Germinal center (tissue), 1 donor: ENCODE measurements at places on chromosomes 7 and 10.

DNA sequence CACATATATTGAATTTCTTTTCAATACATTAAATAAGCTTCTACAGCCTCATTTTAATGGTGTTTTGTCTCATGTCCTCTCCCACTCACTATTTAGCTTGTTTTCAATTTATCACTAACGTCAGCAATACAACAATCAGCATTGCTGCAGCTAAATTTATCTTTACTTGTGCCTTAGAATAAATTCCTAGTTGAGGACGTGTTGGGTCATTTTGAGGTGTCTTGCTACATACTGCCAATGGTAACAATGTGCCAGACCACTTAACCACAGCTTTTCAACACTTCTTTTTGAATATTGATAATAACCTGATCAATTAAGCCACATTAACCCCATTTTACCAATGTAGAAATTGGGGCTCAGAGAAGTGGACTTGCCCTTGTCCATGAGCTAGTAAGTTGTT, 26.0 kb downstream of the FRMPD2 start:
- DNase-seq, result no peak

- no peak for DNase-seq
These were observed 69.2 kb upstream of the SP4 start for GRCh38 chr7:21358648-21359047.

- no peak for DNase-seq
These were observed 88.0 kb upstream of the INSIG1 start for GRCh38 chr7:155209478-155210319.

DNA sequence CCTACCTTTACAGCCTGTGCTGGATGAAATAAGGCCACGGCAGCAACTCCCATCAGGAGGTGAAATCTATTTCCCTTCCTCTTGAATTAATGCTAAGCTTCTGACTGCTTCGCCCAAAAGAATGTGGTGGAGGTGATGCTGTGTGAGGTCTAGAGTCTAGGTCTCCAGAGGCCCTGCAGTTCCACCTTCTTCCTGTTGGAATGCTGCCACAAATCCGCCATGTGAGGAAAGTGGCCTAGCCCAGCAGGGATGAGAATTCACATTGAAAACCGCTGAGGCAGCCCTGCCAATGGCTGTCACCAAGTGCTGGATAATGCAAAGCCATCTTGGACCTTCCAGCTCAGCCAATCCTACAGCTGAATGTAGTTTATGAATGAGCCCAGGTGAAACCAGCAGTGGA, 28.0 kb downstream of the RHOBTB1 start:
- DNase-seq, result no peak

GRCh38 chr10:27736396-27736795, 9.2 kb downstream of the MKX start:
- DNase-seq, result no peak

GRCh38 chr7:116062666-116063065, 32.1 kb upstream of the TFEC start:
- no peak for DNase-seq

DNA sequence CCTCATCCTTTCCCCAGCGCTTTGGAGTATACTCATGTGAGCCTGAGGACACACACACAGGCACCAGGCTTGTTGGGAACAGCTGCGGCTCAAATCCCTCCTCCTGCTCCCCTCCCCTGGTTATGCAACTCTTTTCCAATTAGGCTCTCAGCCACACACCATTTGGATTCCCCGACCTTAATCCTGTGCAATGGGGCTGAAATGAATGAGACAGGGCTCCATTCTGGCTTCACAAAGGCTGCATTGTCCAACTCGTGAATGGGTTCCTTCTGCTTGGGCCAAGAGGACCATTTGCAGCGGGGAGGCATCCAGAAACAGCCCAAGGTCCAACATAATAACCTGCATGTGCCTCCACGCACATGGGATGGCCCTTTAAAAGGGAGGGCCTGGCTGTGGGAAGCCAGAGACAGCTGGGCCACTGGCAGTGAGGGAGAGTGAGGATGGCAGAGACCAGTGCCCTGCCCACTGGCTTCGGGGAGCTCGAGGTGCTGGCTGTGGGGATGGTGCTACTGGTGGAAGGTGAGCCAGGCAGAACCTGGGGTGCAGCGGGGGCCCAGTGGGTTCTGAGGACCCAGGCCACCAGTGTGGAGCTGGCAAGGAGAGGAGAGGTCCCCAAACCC, at the start of gene RGR:
TSS of gene RGR (plus strand) at position 403 of the 620 bp plus-strand sequence. CDS start at position 441, 38 bp downstream.
- no peak for DNase-seq

GRCh38 chr7:5580714-5581395, 157.2 kb upstream of the TNRC18 start:
- no peak for DNase-seq

GRCh38 chr10:73537709-73538108, 41.9 kb upstream of the PPP3CB start:
- no peak for DNase-seq

DNA sequence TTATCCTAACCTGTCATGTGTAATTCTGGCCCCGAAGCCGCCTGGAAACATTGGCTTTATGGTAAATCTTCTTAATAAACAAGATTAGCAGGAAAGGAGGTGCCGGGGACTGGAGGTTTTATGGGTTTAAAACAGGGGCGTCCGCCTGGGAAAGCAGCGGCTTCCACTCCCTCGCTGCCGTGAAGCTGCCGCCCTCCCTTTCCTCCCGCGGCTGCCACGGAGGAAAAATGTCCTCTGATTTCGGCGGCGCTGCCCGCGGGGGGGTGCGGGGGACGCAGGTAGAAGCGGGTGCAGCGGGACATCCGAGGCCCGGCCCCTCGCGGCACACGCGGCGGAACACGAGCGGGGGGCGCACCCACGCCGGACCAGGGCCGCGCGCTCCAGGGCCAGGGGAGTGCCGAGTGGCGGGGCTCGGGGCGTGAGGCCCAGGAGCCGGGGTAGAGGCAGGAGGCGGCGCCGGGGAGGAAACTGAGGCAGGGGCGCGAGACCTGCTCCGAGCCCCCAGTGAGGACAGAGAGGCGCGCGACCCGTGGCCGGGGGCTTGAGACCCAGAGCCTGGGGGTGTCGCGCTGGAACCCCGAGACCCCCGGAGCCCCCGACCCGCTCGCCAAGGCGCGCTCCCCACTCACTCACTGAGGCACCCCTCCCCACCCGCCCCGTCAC, 993 bp downstream of the PTPRN2 start:
- DNase-seq, result no peak

- no peak for DNase-seq
These were observed 106.5 kb downstream of the PRLHR start for GRCh38 chr10:118488710-118489497.

DNA sequence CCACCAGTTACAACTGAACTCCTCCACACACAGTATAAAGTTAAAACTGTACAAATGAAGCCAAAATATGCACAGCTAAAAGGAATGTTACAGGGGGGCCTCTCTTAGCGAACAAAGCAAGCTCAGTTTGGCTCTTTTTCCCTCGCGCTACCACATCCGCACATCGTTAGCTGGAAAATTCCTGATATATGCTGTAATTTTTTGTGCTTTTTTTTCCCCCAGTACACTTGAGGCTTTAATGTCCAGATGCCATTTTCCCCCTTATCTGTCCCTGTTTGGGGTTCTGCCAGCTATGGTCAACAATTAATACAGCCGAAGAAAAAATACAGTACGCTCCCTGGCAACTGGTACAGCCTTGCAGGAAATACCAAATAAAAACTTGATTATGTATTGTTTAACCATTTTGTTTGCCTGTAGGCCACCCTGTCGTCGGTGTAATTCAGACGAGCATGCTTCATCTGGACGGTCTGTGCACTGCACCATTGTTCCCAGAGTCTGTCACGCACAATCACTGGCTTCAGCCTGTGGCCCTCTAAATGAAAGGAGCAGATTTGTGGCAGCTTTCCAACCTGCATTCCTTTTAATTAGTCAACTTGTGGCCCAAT, 108.1 kb upstream of the FAM133B start:
- DNase-seq, result no peak

GRCh38 chr7:140170375-140170774, 6.4 kb downstream of the KDM7A start:
- no peak for DNase-seq

GRCh38 chr7:76071316-76072242, 23.7 kb downstream of the MDH2 start:
- no peak for DNase-seq

GRCh38 chr7:2165610-2166594, 66.8 kb downstream of the MAD1L1 start:
- DNase-seq, result peak; percentile 73

DNA sequence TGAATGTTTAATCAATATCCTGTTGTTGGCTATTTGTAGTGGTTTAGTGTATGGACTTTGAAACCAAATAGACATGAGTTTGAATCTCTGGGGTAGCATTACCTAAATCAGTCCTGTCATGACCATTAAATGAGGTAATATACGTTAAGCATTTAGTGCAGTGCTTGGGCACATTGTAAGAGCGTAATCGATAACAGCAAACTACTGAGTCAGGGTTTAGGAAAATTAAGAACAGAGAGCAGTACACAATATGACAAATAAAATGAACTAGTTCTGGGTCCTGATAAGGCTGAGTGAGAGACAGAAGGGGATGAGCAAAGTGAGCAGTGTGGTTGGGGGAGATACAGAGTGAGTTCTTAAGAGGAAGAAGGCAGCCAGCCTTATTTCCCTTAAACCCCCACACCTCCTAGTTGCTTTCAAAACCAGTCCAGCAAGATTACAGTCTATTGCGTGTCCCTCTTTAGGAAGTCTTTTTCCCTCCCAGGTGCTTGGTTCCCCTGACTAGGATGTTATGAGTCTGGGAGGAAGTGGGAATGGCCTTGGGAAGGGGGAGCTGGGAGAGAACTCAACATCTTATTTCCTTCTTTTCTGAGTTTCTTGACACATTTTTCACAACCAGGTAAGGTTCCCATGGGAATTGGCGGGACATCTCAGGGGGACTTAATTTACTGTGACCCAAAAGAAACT, 171.0 kb downstream of the SND1 start:
- DNase-seq, result peak; percentile 16

- peak; percentile 34 for DNase-seq
These were observed at the start of gene CH25H for GRCh38 chr10:89207181-89207800. TSS of gene CH25H (minus strand) at chr10:89207317. CDS start at chr10:89207292, 25 bp downstream.

GRCh38 chr10:33917069-33917780, 582.8 kb upstream of the NRP1 start:
- no peak for DNase-seq

GRCh38 chr10:57395923-57396322, 871.8 kb downstream of the IPMK start:
- no peak for DNase-seq

GRCh38 chr10:344582-345200, 209.4 kb downstream of the ZMYND11 start:
- DNase-seq, result no peak

- no peak for DNase-seq
These were observed 62.0 kb downstream of the SLIT1 start for GRCh38 chr10:97123765-97124164.

- no peak for DNase-seq
These were observed 1.0 kb downstream of the BCL7B start for GRCh38 chr7:73556208-73557107.

- DNase-seq, result no peak
These were observed 9.4 kb upstream of the PPIA start for GRCh38 chr7:44787041-44787440.

- peak; percentile 77 for DNase-seq
These were observed 52.8 kb downstream of the ARHGAP22 start for GRCh38 chr10:48551861-48552591.

DNA sequence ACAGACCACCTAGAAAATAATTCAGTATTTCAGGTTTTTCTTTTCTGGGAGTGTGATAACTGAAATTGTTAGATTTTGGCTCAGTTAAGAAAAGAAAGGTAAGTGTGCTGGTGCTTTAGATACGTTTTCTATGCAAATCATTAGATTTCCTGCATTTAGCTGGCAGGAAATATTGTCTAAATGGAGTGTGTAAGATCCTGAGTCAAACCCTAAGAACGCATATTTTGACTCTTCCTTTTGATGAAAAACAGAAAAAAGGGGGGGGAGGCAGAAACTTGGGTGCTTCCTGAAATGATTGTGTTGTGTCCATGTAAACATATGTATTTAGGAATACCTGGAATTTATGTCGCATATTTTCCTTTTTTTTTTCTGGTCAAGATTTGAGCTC, 1.2 kb downstream of the GRK5 start:
- peak; percentile 15 for DNase-seq

DNA sequence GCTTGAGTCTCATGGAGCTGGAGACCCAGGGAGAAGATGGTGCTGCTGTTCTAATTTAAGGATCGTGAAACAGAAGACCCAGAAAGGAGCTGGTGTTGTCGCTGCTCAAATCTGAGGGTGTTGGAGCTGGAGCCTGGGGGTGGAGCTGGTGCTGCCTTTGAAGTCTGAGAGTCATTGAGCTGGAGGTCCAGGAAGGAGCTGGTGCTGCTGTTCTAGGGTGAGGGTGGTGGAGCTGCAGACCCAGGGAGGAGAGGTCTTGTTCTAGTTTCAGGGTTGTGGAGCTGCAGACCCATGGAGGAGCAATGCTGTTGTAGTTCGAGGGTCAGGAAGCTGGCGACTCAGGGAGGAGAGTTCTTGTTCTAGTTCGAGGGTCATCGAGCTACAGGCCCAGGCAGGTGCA, 84.1 kb upstream of the ZNF479 start:
- DNase-seq, result no peak

- no peak for DNase-seq
These were observed 90.4 kb downstream of the PDE1C start for GRCh38 chr7:31979690-31980330.

DNA sequence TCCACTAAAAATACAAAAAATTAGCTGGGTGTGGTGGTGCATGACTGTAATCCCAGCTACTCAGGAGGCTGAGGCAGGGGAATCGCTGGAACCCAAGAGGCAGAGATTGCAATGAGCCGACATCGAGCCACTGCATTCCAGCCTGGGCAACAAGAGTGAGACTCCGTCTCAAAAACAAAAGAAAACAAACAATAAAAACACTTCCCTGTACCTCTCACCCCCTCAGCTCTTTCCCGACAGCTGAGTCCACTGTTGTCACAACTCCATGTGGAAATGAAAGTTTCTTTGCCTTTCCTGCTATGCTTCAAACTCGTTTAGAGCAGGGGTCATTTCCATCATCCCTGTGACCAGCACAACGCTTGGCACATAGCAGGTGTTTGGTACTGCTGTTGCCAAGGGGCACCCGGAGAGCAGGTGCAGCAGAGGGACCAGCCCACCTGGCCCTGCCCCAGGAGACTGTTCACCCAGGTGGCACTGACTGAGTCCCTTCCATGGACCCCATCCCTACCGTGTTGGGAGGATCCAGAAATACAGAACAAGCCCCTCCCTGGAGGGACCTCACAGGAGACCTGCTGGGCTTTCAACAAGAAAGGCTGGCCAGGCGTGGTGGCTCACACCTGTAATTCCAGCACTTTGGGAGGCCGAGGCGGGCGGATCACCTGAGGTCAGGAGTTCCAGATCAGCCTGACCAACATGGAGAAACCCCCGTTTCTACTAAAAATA, 4.9 kb downstream of the TMEM130 start:
- DNase-seq, result no peak

GRCh38 chr7:12550956-12551355, 19.6 kb upstream of the SCIN start:
- DNase-seq, result no peak

GRCh38 chr10:54826994-54827560, 26.0 kb upstream of the PCDH15 start:
- DNase-seq, result no peak
